ENCODE measurements at places on chromosomes 1 and 21. TPM values are rescaled to one million over a fixed set of nuclear protein-coding genes. Genes with fewer than 3 reads are reported as not detected.

The FRRS1 gene
- 22.1 TPM for total RNA-seq

The CALML6 gene
- 0.49 TPM for total RNA-seq

The HPCAL4 gene
- total RNA-seq: 0.49 TPM

The PER3 gene
- 24.6 TPM for total RNA-seq

The FMOD gene
- 80.3 TPM for total RNA-seq

The F11R gene
- total RNA-seq: 178 TPM

The SRGAP2B gene
- 31.4 TPM for total RNA-seq

The LCA5L gene
- total RNA-seq: not detected

The VSIG8 gene
- total RNA-seq: not detected

DNA sequence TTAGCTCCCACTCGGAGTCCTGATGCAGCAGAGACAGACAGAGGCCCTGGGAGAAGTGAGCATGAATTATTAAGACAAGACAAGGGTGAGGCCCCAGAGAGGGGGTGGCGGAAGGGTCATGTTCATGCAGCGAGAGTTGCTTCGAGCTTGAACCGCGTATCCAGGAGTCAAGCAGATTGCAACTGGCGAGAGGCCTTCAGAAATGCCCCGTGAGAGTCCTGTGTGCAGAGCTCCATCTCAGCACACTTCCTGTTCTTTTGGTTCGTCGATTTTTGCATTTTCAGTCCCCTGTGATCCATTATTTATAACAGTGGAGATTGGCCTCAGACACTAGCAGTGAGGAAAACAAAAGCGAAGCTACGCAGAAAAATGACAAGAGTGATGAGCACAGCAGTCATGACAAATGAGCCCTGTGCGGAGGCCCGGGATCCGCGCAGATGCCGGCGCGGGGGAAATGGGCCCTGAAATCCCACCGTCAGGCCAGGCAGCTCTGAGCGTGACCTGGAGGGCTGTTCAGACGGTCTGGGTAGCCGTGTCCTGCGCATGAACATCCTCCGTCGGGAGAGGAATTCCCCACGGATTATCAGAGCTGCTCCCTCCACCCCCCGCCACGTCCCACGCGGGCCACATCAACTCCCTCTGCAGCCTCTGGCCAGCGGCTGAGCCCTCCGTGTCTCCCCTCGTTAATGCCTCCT, 15.0 kb downstream of the PDE9A start:
- no peaks in the 10 kb centered on the region for H3K36me3 ChIP-seq
- DNase-seq: no peak
- peaks cover 11% of the 10 kb centered on the region for H3K4me1 ChIP-seq
- peak overlapping the region; percentile 13 for H3K27ac ChIP-seq
- peak overlapping the region; percentile 27 for H3K4me3 ChIP-seq

- H3K36me3 ChIP-seq: no peaks in the 10 kb centered on the region
- no peak for DNase-seq
- no peak overlapping the region for H3K4me3 ChIP-seq
- H3K4me1 ChIP-seq: peaks cover 8% of the 10 kb centered on the region
Measured at GRCh38 chr1:30816211-30817076, 58.9 kb upstream of the LAPTM5 start.

DNA sequence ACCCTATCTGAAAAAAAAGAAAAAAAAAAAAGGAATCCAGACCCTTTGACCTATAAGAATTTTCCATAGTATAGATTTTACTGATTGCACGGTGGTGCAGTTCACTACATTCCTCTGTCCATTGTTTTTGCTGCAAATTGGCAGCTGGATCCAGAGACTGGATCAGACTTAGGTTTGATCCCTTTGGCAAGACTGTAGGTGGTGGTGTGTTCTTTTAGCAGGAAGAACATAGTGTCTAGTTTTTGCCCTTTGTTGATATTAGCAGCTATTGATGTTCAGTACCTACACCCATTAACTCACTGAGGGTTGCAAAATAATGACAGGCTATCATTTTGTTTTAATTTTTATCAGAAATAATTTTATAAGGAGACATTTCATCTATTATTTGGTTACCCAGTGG, 37.1 kb downstream of the OSBPL9 start:
- no peak for DNase-seq
- no peak overlapping the region for H3K4me3 ChIP-seq

DNA sequence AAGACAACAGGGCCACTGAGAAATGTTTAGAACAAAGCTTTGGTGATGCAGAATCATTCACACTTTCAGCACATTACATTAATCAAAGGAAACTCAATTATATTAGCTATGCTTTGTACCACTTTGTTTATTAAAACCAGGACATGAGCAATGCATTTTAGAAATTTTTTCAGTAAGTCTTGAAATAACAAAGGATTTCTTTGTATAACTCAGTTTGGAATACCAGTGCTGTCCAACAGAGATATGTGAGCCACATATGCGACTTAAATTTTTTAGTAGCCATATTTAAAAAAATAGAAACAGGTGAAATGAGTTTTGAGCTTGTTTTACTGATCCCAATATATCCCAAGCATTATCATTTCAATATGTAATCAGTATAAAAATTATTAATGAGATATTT, 18.8 kb upstream of the F3 start:
- peaks cover 2% of the 10 kb centered on the region for H3K4me1 ChIP-seq
- H3K27me3 ChIP-seq: no peaks in the 10 kb centered on the region
- H3K27ac ChIP-seq: no peak overlapping the region
- no peaks in the 10 kb centered on the region for H3K36me3 ChIP-seq
- no peak for DNase-seq
- no peak overlapping the region for H3K4me3 ChIP-seq

DNA sequence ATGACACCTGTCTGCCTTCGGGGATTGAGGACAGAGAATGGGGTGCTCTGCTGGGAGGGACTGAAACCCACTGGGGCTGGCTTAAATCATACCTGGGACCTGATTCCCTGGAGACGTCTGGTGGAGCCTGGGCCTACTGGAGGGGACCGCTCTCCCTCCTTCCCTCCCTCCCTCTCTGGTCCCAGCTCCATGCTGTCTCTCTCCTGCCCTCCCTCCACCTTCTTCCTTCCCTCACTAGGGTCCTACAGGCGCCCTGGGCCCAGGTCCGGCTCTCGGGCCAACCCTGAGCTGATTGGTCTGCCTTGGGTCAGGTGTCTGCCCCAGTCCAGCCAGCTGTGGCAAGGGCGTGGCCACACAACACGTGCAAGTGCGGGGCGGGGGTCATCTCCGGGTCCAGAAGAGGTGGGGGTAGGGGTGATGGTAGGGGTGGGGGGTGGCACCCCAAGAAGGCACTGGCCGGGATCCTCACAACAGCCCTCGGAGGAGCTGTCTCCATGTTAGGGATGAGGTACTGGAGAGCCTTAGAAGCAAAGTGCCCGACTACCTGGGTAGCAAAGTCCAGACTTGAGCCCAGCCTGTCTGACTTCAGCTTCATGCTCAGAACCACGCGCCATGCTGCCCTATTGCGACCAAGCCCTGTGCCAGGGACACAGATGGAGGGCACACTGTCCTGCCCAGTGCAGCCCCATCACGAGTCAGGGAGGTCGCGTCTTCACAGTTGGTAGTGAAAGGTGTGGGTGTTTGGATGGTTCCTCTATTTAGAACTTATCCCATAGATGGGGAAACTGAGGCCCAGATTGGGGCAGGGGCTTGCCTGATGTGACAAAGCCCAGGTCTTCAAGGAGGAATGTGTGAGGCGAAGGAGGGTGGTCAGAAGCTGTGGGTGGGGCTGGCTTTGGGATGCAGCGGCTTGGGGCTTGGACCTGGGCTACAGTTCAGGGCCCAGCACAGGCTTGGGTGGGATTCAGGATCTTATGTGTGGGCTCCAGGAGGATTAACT, 574.1 kb downstream of the PTPRU start:
- no peak overlapping the region for H3K27ac ChIP-seq
- DNase-seq: no peak
- H3K27me3 ChIP-seq: no peaks in the 10 kb centered on the region

DNA sequence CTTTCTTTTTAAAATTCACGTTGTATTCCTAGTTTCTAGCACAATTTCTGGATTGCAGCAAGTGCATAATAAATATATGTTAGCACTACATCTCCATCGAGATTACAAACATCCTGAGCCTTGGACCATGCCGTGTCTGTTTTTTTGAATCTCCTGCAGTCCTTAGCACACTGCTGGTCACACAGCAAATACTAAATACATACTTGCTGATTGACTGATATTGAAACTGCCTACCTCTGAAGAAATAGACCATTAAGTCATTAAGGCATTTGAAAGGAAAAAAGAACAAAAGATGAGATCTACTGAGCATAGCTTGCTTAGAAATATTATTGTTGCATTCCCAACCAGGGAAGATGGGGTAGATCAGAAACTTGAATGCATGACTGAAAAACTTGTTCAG, 369.1 kb downstream of the PTBP2 start:
- no peak overlapping the region for H3K27ac ChIP-seq
- H3K4me3 ChIP-seq: no peak overlapping the region
- H3K27me3 ChIP-seq: no peaks in the 10 kb centered on the region
- DNase-seq: no peak
- no peaks in the 10 kb centered on the region for H3K36me3 ChIP-seq
- H3K4me1 ChIP-seq: peaks cover 9% of the 10 kb centered on the region

GRCh38 chr1:155184351-155184811, 10.7 kb downstream of the TRIM46 start:
- no peak overlapping the region for H3K4me3 ChIP-seq
- no peak overlapping the region for H3K27ac ChIP-seq
- H3K36me3 ChIP-seq: no peaks in the 10 kb centered on the region

DNA sequence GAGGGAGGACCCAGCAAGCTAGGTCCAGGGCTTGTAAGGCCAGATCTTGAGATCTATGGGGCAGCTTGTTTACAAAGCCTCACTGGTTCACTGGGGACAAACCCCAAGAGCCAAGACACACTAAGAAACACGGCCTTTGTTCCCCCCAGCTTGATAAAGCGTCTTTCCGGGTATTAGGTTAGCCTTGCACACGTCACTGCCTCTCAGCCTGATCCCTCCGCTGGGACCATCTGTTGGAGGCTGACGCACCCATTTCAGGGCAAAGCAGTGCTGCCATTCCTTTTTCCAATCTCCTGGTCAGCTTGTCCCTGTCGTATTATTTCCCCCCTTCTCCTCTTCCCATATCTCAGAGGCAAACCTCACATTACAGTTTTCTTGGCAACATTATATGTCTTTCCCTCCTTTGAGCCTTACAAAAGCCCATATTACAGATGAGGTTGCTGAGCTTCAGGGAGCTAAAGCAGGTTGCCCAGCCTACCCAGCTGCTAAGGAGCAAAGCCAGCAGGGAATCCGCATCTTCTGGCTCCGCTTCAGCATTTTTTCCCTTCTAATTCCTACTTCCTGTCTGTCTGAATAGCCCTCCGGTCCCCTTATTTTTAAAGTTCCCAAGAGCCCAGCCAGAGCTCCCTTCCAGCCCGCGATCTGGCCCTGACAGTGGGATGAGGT, 4.1 kb downstream of the HEYL start:
- H3K4me1 ChIP-seq: peaks cover 21% of the 10 kb centered on the region
- H3K27me3 ChIP-seq: no peaks in the 10 kb centered on the region
- no peak overlapping the region for H3K4me3 ChIP-seq
- H3K27ac ChIP-seq: peak overlapping the region; percentile 1
- H3K36me3 ChIP-seq: no peaks in the 10 kb centered on the region

DNA sequence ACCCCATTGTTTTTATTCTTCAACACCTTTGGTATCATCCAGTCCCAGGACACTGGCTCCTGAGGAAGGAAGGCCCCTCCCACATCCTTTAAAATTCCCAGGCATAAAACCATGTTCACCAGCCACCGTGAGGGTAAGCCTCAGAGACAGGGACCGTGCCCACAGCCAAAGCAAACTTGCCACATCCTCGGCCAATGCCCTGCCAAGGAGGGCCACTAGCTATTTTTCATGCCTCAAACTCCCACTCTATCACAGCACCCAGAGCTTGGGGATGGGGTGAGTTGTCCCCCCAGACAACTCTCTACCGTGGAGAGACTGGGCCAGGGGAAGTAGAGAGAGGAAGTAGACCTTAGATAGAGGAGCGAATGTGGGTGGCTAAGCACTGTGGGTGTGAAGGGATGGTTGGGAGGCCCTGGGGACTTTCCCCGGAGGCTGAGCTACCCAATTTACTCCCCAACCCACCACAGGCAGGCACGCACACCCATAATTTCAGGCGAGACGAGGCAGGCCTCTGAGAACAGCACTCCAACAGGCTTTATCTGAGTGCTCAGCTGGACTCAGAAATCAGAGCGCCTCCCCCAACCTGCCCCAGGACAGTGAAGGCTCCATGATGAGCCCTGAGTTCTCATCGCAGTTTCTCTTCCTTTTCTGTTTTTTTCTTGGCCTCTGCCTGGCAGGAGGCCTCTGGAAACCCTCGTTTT, 15.9 kb upstream of the BTG2 start:
- DNase-seq: no peak
- no peaks in the 10 kb centered on the region for H3K36me3 ChIP-seq
- H3K4me1 ChIP-seq: peaks cover 61% of the 10 kb centered on the region
- no peaks in the 10 kb centered on the region for H3K27me3 ChIP-seq
- no peak overlapping the region for H3K4me3 ChIP-seq
- peak overlapping the region; percentile 89 for H3K27ac ChIP-seq

DNA sequence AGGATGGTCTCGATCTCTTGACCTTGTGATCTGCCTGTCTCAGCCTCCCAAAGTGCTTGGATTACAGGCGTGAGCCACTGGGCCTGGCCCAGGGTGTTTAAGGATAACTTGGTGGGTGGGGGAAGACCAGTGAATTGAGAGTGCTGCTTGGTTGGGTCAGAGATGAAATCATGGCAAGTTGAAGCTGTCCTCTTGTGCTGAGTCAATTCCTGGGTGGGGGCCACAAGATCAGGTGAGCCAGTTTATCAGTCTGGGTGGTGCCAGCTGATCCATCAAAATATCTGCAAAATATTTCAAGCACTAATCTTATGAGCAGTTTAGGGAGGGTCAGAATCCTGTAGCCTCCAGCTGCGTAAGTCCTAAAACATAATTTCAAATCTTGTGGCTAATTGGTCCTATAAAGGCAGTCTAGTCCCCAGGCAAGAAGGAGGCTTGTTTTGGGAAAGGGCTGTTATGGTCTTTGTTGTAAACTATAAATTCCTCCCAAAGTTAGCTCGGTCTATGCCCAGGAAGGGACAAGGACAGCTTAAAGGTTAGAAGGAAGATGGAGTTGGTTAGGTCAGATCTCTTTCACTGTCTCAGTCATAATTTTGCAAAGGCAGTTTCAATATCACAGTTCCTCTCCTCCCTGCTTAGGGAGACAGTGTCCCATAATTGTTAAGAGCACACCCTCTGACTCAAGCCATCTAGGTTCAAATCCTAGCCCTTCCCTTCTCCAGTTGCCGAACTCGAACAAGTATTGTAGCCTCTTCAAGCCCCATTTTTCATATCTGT, 66.8 kb upstream of the BACH1 start:
- H3K4me3 ChIP-seq: no peak overlapping the region
- H3K27me3 ChIP-seq: no peaks in the 10 kb centered on the region
- H3K36me3 ChIP-seq: no peaks in the 10 kb centered on the region
- peaks cover 14% of the 10 kb centered on the region for H3K4me1 ChIP-seq

- no peak overlapping the region for H3K27ac ChIP-seq
- no peak overlapping the region for H3K4me3 ChIP-seq
- H3K36me3 ChIP-seq: no peaks in the 10 kb centered on the region
- H3K4me1 ChIP-seq: no peaks in the 10 kb centered on the region
Measured at GRCh38 chr1:164895026-164895912, 336.3 kb downstream of the PBX1 start.

- H3K4me3 ChIP-seq: no peak overlapping the region
- no peaks in the 10 kb centered on the region for H3K36me3 ChIP-seq
- DNase-seq: no peak
- H3K4me1 ChIP-seq: peaks cover 10% of the 10 kb centered on the region
Measured at GRCh38 chr1:152182944-152183361, 23.9 kb upstream of the RPTN start.

Measured in vagina (tissue), 2 donors.